Endothelial cell of coronary artery (primary cell): ENCODE measurements at places on chromosomes 6 and 20. TPM values are rescaled to one million over a fixed set of nuclear protein-coding genes. Genes with fewer than 3 reads are reported as not detected.

Gene CTSZ
- total RNA-seq, result 220 and 337 TPM in 2 replicates

Gene BEND6
- 1.1 and 1.7 TPM in 2 replicates for total RNA-seq

Gene SYNCRIP
- total RNA-seq, result 68.6 and 72.8 TPM in 2 replicates

Gene TOP1
- 21.8 and 28.5 TPM in 2 replicates for total RNA-seq

Gene SRXN1
- 46.2 and 52.0 TPM in 2 replicates for total RNA-seq

Gene ZNF337
- 12.5 and 19.6 TPM in 2 replicates for total RNA-seq
